ENCODE measurements at places on chromosomes 2 and 18. TPM values are rescaled to one million over a fixed set of nuclear protein-coding genes. Genes with fewer than 3 reads are reported as not detected.

Gene DSC2
- total RNA-seq: 261 TPM

Gene ANKRD30BL
- not detected for total RNA-seq

Gene TCF7L1
- 2.0 TPM for total RNA-seq

Gene SH3BP4
- 41.8 TPM for total RNA-seq

Gene GPAT2
- 5.3 TPM for total RNA-seq

Gene PLGLB1
- total RNA-seq: 1.9 TPM

Data from left colon (tissue), 2 donors.